ENCODE measurements at places on chromosomes 5 and 9.

DNA sequence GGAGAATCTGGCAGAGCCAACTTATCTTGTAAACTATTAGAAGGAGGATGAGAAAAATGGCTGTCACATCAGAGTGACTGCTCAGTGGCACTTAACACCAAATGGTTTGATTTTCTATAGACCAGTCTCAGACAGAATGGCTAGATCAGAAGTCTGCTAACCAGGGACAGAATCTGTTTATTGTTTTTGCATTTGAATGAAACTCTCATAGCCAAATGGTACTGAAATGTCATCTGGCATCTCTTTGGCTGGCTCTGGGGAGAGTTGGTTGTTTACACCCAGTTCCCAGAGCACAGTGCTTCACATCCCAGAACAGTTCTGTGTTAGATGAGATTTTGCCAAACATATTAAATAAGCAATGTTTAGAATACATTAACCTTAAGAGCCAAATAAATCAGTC, 106.6 kb upstream of the HMHB1 start:
- DNase-seq: no peak

DNA sequence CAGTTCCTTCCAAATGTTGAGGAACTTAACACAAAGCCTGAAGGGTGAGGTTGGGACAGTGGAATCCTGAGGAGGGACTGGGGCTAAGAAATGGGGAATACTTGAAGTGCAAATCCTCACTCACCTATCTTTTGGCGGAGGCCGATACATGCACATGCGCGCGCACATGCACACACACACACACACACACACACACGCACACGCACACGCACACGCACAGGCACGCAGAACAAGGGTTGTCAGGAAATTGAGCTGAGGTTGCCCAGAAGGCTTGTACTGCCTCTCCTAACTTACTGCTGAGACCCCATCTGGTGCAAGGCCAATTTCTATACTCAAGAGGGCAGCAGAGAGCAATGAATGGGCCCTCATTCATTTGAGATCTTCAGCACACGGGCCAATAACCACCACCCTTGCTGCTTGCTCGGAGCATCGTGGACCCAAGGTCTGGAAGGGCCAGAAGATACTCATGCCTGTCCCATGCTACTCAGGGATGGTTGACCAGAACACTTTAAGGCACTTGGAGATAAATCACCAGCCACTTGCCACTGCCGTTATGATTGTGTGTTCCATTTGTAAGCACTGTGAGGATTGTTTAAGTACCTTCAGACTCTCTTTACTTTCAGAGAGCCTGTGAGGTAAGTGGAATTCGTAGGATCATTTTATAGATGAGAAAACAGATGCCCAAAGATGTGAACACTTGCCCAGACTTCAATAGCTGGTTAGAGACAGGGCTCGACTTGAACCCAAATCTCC, 21.5 kb downstream of the BTF3 start:
- DNase-seq: peak; percentile 76

DNA sequence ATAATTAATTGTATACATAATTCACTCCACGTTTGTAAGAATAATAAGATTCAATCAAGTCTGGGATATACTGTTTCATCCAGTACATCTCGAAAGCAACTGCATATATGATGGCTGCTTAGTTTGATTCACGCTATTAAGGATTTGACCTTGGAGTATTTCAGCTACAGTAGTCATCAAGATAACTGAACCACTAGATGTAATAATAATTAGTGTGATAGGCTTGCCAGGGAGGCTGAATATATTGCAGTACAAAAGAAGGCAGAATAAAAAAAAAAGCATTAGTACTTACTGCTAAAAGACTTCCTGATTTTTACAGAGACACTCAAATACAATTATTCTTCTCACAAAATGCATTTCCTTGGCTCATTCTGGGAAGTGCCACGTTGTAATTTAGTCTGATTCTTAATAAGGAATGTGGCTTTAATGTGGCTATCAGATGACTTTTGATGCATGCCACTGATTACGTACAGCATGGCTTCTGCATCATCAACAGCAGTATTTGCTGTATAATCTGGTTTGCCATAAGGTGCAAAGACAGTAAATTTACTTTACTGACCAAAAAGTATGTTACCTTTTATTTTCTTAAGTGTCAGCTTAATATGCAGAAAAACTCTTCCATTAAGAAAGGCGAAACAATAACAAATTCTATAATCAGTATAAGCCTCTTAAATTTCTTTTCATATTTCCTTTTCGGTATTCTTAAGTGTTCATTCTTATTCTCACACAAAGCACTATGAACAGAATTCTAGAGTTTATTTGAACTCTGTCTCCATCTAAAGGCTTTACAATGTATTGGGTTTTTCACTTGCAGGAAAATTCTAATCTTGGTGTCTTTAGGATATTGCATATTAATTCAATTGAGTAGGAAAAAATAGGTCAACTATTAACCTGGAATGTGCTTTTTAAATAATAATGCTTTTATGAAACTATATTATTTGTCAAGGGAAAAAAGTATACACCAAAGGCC, 166.4 kb downstream of the SLF1 start:
- no peak for DNase-seq

- DNase-seq: no peak
These were observed 24.1 kb downstream of the PTGES start for GRCh38 chr9:129728744-129729143.

DNA sequence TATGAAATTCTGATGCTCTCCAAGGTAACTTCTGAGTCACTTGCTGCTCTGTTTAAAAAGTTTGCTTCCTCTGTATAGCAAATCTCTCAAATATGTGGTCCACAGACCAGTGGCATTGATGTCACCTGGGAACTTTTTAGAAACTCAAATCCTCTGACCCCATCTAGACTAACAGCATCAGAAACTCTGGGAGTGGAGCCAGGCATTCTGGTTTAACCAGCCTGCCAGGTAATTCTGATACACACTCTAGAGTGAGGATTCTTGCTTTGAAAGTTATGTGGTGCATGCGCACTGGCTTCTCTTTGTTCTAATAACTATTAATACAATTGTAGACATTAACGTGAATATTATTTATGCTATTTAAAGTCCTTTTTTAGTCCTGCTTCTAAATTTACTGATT, 298.1 kb downstream of the SLF1 start:
- DNase-seq: no peak

GRCh38 chr5:27403243-27403882, 365.0 kb upstream of the CDH9 start:
- DNase-seq: no peak

Data from stimulated activated CD4-positive, alpha-beta T cell treated with anti-CD3 and anti-CD28 coated beads, Interleukin-1b, Interleukin-23, amount 100 ng/mL, for 48 hours (primary cell).